ENCODE measurements at places on chromosomes 12 and 14. TPM values are rescaled to one million over a fixed set of nuclear protein-coding genes. Genes with fewer than 3 reads are reported as not detected.

DNA sequence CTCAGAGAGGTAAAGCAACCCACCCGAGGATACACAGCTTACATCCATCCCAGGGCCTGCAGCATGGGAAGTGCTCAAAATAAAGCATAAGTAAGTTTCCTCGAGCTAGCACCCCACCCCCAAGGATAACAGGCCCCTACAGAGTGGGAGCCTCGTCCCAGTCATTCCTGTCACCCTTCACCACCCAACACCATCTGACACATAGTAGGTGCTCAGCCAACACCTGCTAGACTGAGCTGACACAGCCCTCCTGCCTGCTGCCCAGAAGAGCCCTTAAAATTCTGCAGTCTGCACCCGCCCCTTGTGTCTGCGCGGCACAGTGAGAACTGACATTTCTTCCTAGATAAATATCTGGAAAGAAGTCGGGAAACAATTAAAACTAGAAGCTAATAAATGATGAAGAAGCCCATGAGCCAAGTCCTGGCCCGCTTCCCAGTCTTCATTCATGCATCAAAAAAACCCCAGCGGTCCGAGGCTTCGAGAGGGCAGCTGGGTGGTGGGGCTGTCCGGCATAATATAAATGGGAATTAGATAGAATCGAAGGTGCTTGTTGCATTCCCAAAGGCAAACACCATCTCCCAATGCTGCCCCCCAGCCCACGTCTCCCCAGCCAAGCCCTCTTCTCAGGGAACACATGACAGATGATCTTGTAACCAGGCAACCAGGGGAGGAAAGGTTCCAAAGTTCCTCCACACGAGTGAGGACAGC, 76.2 kb downstream of the BCL11B start:
- H3K36me3 ChIP-seq, result peaks cover 30% of the 10 kb centered on the region
- peaks cover 86% of the 10 kb centered on the region for H3K4me1 ChIP-seq

DNA sequence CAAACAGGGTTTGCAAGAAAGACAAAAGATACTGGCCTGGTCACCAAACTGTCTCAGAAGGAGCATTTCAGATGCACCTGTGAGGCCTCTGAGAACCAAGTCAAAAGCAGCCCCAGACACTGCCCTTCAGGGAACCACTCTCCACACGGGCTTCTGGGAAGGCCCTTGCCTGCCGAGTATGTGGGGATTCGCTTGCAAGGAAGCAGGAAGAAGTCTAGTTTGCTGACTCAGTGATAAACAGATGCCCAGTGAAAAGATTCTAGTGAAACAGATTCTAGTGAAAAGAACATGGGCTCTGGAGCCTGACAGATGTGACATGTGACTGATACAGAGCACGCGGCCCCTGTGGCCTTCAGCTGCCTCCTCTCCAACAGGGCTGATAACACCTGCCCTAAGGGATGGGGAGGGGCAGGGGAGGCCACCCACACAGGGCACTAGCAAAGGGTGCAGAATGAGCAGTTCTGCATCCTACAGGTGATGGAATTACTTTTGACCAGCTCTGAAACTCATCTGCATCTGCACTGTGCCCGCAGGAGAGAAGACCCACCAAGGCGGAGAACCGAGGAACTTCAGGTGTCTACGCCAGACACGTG, 19.1 kb downstream of the AMN start:
- no peak overlapping the region for H3K27ac ChIP-seq
- H3K36me3 ChIP-seq, result no peaks in the 10 kb centered on the region
- H3K27me3 ChIP-seq, result no peaks in the 10 kb centered on the region
- H3K4me3 ChIP-seq, result no peak overlapping the region
- no peak for DNase-seq

DNA sequence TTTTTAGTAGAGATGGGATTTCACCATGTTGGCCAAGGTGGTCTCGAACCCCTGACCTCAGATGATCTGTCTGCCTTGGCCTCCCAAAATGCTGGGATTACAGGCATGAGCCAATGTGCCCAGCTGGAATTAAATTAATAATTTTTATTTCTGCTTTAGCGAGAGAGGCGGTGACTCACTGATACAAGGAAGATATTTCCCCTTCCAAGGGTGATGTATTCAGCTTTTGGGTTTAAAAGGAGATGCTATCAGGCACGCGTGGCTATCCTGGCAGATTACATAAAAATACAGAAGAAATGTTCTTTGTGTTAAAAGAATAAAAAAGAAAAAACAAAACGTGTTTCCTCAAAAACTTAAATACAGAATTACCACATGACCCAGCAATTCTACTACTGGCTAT, 12.4 kb upstream of the P2RX7 start:
- H3K4me1 ChIP-seq, result peaks cover 21% of the 10 kb centered on the region
- peaks cover 3% of the 10 kb centered on the region for H3K27me3 ChIP-seq
- DNase-seq, result no peak

DNA sequence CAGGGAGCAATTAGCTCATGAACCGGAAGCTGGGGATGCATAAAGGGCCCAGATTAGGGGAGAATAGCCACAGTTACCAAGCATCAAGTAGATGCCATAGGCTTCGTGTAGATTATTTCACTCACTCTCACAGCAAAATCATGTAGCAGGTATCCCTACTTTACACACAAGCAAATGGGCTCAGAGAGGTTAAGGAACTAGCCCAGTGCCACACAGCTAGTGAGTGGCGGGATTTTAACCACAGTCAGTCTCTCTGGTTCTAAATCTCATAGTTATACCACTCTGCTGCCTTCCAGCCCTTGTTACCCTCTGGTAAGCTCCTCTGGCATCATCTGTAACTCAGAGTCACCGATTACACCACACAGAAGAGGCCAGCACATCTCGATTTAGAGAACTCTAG, 49.0 kb downstream of the IQSEC3 start:
- H3K36me3 ChIP-seq, result no peaks in the 10 kb centered on the region
- H3K4me1 ChIP-seq, result no peaks in the 10 kb centered on the region
- H3K27ac ChIP-seq, result no peak overlapping the region
- H3K4me3 ChIP-seq, result no peak overlapping the region

- H3K27ac ChIP-seq, result no peak overlapping the region
- H3K4me1 ChIP-seq, result peaks cover 3% of the 10 kb centered on the region
- H3K27me3 ChIP-seq, result peaks cover 17% of the 10 kb centered on the region
- peak; percentile 45 for DNase-seq
- H3K4me3 ChIP-seq, result no peak overlapping the region
Observed at GRCh38 chr12:104877103-104877705, 80.9 kb downstream of the SLC41A2 start.

GRCh38 chr12:129119537-129119936, 266.3 kb downstream of the GLT1D1 start:
- H3K4me1 ChIP-seq, result no peaks in the 10 kb centered on the region
- DNase-seq, result no peak
- H3K27me3 ChIP-seq, result no peaks in the 10 kb centered on the region

DNA sequence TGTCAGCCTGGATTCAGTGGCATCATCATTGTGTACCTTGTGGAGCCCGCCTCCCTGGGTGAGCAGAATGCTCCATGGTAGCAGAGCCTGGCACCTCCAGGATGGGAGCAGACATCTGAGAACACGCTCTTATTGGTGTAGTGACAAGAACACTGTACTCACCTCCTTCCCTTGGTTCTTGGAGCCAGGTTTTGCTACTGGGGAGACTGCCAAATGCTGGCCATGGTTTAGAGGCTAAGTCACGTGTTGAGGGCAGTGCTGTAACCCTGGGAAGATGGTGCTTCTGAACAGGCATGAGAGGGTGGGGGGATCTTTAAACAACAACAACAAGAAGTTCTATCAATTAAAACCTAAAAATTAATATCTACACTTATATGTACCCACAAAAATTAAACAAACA, 47.6 kb upstream of the ASPG start:
- DNase-seq, result no peak
- H3K36me3 ChIP-seq, result no peaks in the 10 kb centered on the region
- no peak overlapping the region for H3K27ac ChIP-seq
- H3K27me3 ChIP-seq, result peaks cover 32% of the 10 kb centered on the region

- DNase-seq, result no peak
- no peaks in the 10 kb centered on the region for H3K36me3 ChIP-seq
- H3K4me3 ChIP-seq, result no peak overlapping the region
- no peaks in the 10 kb centered on the region for H3K4me1 ChIP-seq
- H3K27me3 ChIP-seq, result no peaks in the 10 kb centered on the region
Observed at GRCh38 chr12:20383612-20384011, 15.3 kb downstream of the PDE3A start.

DNA sequence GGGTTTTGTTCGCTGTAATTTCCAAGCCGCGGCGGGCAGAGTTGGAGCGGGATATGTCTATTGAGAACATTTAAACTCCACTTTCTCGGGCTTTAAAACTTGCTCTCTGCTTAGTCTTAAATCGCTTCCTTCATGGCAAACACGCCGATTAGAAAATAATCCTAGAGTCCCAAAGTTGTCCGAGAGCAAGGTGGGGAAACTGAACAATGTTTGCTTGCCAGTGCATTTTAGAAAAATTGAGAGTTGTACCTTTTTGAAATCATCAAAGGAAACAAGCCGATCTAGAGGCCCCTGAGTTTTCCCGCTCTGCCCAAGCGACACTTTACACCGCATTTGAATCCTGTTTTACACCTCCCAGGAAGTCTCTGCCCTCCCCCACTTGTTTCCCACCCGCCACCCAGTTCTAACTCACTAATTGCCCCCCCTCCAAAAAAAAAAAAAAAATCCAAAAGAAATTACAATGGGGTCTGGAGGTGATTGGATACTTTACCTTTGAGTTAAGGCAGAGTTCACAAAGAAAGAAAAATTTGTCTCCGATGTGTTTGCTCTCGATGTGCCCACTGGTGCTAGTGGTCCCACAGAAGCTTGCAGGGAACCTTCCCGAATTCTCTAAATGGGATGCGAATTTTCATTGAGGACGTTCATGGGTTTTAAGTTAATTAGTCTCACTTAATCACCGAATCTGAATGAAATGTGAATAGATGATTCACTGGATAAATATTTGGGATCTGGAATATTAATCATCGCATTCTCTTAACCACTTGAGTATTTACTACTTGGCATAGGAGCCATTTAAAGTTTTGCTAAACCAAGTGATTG, 2.3 kb downstream of the HMGA2 start:
- DNase-seq, result no peak
- H3K27ac ChIP-seq, result no peak overlapping the region
- H3K4me3 ChIP-seq, result no peak overlapping the region
- H3K4me1 ChIP-seq, result peaks cover 13% of the 10 kb centered on the region
- H3K27me3 ChIP-seq, result peaks cover 72% of the 10 kb centered on the region

- H3K36me3 ChIP-seq, result no peaks in the 10 kb centered on the region
- no peak overlapping the region for H3K27ac ChIP-seq
- no peak overlapping the region for H3K4me3 ChIP-seq
- H3K4me1 ChIP-seq, result peaks cover 7% of the 10 kb centered on the region
Observed at GRCh38 chr14:54762296-54762695, 140.3 kb downstream of the GCH1 start.

DNA sequence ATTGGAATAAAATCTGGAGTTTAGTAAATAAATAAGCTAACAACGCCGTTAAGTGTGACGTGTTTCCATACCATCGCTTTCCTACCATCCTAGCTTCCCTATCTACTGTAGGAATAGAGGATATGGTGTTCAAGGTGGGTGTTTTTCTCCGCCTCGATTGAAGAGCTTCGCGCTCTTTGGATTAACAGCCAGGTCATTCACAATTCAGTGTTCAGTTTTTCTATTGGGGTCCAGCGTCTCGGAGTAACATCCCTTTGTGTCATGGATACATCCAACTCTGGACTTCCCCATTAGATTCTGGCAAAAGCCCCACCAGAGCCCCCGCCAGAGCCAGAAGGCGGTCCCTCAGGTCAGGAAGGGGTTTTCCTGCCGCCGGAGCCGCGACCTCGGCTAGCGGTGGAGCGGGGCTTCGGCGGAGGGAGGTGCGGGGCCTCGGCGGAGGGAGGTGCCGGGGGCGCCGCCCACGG, 1.2 kb upstream of the SRGAP1 start:
- no peaks in the 10 kb centered on the region for H3K36me3 ChIP-seq
- H3K4me3 ChIP-seq, result peak overlapping the region; percentile 61
- no peak for DNase-seq
- peaks cover 30% of the 10 kb centered on the region for H3K27me3 ChIP-seq
- H3K4me1 ChIP-seq, result peaks cover 11% of the 10 kb centered on the region

GRCh38 chr12:30515351-30515750, 180.3 kb downstream of the IPO8 start:
- H3K36me3 ChIP-seq, result no peaks in the 10 kb centered on the region
- DNase-seq, result no peak
- H3K4me3 ChIP-seq, result no peak overlapping the region
- H3K27ac ChIP-seq, result no peak overlapping the region
- no peaks in the 10 kb centered on the region for H3K4me1 ChIP-seq

- no peaks in the 10 kb centered on the region for H3K27me3 ChIP-seq
Observed at GRCh38 chr12:120276734-120277133, 11.2 kb upstream of the PXN start.

DNA sequence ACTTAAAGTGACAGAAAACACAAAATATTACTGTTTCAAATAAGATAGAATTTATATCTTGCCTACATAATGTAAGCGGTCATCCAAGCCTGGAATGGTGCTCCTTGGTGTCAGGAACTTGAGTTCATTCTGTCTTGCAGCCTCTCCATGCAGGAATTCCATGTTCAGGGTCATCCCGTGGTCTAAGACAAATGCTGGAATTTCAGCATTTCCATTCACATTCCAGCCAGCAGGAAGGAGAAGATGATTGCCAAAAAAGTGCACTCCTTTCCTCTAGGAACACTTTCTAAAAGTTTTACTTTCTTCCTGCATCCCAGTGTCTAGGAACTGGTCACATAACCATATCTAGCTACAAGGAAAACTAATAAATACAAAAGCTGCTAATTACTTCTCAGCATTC, 106.3 kb downstream of the PTPRO start:
- H3K27me3 ChIP-seq, result peaks cover 5% of the 10 kb centered on the region
- no peaks in the 10 kb centered on the region for H3K4me1 ChIP-seq
- no peak overlapping the region for H3K4me3 ChIP-seq
- H3K36me3 ChIP-seq, result no peaks in the 10 kb centered on the region
- no peak overlapping the region for H3K27ac ChIP-seq

DNA sequence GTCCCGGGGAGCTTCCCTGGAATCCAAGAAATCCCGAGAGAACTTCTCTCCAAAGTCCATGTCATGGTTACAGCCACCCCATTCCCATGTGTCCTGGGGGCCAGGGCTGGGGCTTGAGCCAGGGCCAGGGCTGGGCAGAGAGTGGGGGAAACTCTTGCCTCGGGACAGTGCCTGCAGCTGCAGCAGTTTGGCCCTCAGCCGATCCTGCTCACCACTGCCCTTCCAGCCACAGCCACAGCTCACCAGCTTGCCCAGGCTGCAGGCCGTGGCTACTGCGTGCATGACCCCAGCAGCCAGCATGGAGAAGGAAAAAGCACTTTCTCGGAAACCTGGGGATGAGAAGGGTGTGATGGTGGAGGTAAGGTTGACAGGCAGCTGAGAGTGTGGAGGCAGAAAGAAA, 3.5 kb downstream of the WNT10B start:
- peaks cover 32% of the 10 kb centered on the region for H3K4me1 ChIP-seq
- no peak for DNase-seq
- H3K36me3 ChIP-seq, result peaks cover 2% of the 10 kb centered on the region
- no peak overlapping the region for H3K27ac ChIP-seq

Gene GALNT8
- total RNA-seq, result 0.85 TPM

Gene ACAD10
- total RNA-seq, result 30.3 TPM

Gene KRT75
- not detected for total RNA-seq

Gene ZBTB42
- total RNA-seq, result 4.9 TPM

Gene EP400
- 54.1 TPM for total RNA-seq

Gene RFX4
- not detected for total RNA-seq

Gene FITM1
- total RNA-seq, result 0.77 TPM

Gene REP15
- total RNA-seq, result not detected

Gene HOXC9
- total RNA-seq, result not detected

Gene IL31
- total RNA-seq, result not detected

All from activated CD8-positive, alpha-beta memory T cell treated with anti-CD3 and anti-CD28 coated beads, Interleukin-2, amount 10 ng/mL, durations not matched to agents 7 days and 5 days (primary cell).